Activated naive CD4-positive, alpha-beta T cell treated with anti-CD3 and anti-CD28 coated beads, Interleukin-2, amount 50 U/mL, for 16 hours (primary cell): ENCODE measurements at places on chromosomes 12 and 14.

DNA sequence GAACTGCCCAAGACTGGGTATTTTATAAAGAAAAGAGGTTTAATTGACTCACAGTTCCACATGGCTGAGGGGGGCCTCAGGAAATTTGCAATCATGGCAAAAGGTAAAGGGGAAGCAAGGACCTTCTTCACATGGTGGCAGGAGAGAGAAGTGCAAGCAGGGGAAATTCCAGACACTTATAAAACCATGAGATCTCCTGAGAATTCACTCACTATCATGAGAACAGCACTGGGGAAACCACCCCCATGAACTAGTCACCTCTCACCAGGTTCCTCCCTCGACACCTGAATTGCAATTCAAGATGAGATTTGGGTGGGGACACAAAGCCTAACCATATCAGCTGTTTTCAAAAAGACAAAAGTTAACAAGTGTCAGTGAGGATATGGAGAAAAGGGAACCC lies 112.6 kb downstream of the FOXA1 start:
- DNase-seq: no peak

GRCh38 chr14:78107166-78107565 lies 63.0 kb upstream of the NRXN3 start:
- no peak for DNase-seq

- DNase-seq: no peak
Observed at GRCh38 chr12:100591979-100592378, 18.5 kb downstream of the GAS2L3 start.

- DNase-seq: no peak
Observed at GRCh38 chr12:31965090-31965489, 5.9 kb downstream of the RESF1 start.

DNA sequence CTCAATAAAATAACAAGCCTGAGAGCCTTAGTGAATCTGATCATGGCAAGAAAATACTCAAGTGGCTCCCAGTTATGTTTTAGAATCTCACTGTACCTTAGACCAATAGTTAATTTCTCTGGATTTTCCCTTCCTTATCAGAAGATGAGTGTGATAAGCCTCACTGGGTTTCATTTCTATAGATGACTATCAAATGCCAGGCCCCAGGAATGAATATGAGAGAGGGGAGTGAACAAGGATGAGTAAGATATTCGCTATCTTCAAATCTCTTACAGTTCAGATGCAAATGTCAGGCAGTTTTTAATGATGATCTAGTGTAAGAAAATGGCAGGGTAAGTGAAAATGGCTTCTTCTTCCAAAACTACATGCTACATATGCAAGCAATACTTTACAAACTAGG lies 26.1 kb upstream of the OR10P1 start:
- no peak for DNase-seq

GRCh38 chr14:62436261-62436660 lies 609.0 kb downstream of the KCNH5 start:
- DNase-seq: no peak

DNA sequence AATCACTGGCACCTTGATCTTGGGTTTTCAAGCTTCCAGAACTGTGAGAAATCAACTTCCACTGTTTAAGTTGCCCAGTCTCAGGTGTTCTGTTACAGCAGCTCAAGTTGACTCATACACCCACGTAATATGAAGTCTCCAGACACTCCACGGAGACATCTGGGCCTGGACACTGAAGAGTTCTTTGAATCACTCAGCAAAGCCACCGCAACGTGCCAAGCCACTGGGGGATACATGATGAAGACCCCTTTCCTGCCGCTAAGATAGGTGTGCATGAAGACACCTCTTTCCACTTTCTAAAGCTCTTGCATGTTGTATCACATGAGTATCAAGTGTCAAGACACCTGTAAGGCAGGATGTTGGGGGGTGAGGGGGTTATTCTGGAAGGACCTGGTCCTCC lies 311.7 kb upstream of the RTL1 start:
- DNase-seq: no peak

DNA sequence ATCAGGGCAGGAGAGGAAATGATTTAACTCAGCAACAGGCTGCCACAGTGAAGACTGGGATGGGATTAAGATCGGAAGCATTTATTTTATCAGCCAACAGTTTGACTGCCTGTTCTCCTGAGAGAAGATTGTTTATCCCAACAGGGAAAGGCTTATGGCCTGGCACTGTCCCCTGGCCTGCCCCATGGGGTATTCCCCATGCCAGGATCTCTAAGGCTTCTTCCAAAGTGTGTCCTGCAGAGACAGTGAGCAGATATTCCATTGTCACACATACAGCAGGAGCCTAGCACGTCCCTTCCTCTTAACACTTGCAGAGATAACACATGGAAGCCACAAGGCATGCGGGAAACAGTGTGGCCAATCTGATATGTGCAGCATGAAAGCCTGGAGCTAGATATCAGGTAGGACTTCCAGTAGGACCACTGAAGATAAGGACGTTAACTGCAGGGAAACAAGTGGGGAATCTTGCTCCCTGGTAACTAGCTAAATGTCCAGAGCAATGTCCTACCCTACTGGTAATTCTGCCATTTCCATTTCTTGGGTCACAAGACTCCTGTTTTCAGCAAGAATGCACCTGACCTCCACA lies 48.2 kb downstream of the IQSEC3 start:
- no peak for DNase-seq

- DNase-seq: no peak
Observed at GRCh38 chr12:93763746-93764147, 86.6 kb downstream of the CRADD start.

- DNase-seq: no peak
Observed at GRCh38 chr14:74962493-74962892, 7.1 kb upstream of the PGF start.
